ENCODE measurements at places on chromosomes 1 and 21.

- no peak for DNase-seq
- peaks cover 9% of the 10 kb centered on the region for H3K4me1 ChIP-seq
- no peaks in the 10 kb centered on the region for H3K36me3 ChIP-seq
- no peak overlapping the region for H3K4me3 ChIP-seq
These were observed 470 bp upstream of the MTMR11 start for GRCh38 chr1:149936992-149937705.

DNA sequence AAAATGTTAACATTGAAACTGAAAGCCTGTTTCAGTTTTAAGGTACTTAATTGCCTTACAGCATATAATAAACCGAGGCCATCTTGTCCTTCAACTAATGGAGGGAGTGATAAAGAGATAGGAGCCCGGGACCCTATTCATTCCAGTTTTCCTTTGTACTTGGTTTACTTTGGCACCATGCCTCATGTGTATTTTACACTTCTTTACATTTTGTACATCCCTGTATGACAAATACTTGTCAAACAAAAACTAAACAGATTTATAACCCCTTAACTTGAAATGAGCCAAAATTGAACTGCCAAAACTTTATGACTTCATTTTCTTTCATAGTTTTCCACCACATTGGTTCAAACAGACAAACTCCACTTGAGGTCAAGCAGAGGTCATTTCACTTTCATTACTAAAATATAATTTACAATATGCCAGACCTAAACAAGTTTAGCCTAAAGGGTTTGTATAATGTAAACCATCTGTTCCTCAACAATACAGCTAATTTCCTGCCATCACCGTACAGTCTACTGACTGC is 30.9 kb upstream of the UBE2U start:
- no peak overlapping the region for H3K27ac ChIP-seq
- no peak for DNase-seq
- no peak overlapping the region for H3K4me3 ChIP-seq

- H3K27ac ChIP-seq, result no peak overlapping the region
- H3K4me3 ChIP-seq, result no peak overlapping the region
- H3K36me3 ChIP-seq, result peaks cover 39% of the 10 kb centered on the region
- DNase-seq, result no peak
- H3K27me3 ChIP-seq, result no peaks in the 10 kb centered on the region
These were observed 33.1 kb downstream of the NDC1 start for GRCh38 chr1:53804791-53805505.

DNA sequence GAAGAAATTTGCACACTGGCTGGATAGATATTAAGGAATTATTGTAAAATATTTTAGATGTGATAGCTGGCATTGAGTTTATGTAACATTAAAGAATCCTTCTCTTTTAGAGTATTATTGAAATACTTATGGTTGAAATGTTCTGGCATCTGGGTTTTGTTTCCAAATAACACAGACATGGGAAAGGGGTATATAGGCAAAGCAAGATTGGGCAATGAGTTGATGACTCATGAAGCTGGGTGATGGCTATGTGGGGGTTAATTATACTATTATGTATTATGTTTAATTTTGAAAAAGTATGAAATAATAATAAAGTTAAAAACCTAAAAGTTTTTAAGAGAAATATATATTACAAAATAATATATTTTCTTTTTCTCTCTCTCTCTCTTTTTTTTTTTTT is 12.5 kb upstream of the PTPN14 start:
- H3K36me3 ChIP-seq, result no peaks in the 10 kb centered on the region
- no peak for DNase-seq
- no peak overlapping the region for H3K27ac ChIP-seq
- no peak overlapping the region for H3K4me3 ChIP-seq

DNA sequence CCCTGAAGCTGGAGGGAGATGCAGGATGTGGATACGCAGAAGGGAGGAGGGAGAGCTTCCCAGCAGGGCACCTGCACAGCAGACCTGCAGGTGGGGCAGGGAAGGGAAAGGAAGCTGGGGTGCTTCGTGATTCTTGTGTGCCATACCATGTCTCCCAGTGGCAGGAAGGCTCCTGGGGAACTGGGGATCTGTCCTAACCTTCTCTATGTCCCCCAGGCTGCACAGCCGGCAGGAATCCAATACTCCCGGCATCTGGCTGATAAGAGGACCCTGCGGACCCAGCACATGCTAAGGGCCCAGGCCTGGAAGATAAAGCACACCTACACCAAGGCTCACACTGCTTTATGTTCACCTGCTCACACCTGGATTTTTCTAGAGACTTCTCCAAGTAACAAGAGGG is 79.4 kb downstream of the ITPKB start:
- H3K4me1 ChIP-seq, result peaks cover 75% of the 10 kb centered on the region
- no peak overlapping the region for H3K4me3 ChIP-seq
- no peak overlapping the region for H3K27ac ChIP-seq
- DNase-seq, result no peak

GRCh38 chr21:34810786-34811185 is 142.0 kb downstream of the CLIC6 start:
- no peak overlapping the region for H3K4me3 ChIP-seq
- no peaks in the 10 kb centered on the region for H3K27me3 ChIP-seq

DNA sequence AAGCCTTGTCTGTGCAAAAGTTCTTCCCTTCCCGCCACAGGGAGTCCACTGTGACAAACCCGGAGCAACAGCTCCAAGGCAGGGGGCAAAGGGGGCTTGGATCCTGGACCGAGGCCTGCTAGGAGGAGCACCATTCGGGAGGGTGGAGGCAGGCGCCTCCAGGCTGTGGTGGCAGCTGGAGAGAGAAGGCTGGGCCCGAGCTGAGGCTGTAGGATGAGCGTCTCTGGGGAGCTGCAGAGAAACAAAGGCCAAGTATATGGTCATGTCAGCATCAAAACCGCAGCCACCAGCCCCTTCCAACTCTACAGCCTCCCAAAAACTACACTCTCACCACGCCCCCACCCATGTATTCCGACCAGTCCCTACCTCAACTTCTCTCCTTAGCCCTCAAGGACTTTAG is 579 bp downstream of the SH3BP5L start:
- H3K36me3 ChIP-seq, result peaks cover 46% of the 10 kb centered on the region
- H3K4me1 ChIP-seq, result peaks cover 47% of the 10 kb centered on the region
- peak overlapping the region; percentile 96 for H3K4me3 ChIP-seq
- H3K27ac ChIP-seq, result peak overlapping the region; percentile 99

- peak overlapping the region; percentile 87 for H3K27ac ChIP-seq
- no peak for DNase-seq
- H3K4me1 ChIP-seq, result peaks cover 56% of the 10 kb centered on the region
- H3K27me3 ChIP-seq, result no peaks in the 10 kb centered on the region
These were observed 27.8 kb downstream of the ECE1 start for GRCh38 chr1:21262293-21263051.

DNA sequence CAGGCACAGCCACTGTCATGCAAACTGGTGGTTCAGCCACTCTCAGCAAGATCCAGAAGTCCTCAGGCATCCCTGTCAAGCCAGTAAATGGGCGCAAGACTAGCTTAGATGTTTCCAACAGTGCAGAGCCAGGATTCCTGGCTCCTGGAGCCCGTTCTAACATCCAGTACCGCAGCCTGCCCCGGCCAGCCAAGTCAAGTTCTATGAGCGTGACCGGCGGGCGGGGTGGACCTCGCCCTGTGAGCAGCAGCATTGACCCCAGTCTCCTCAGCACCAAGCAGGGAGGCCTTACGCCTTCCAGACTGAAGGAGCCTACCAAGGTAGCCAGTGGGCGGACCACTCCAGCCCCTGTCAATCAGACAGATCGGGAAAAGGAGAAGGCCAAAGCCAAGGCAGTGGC is 46.6 kb upstream of the IPO9 start:
- no peak overlapping the region for H3K4me3 ChIP-seq
- H3K27me3 ChIP-seq, result no peaks in the 10 kb centered on the region
- H3K27ac ChIP-seq, result no peak overlapping the region
- peaks cover 3% of the 10 kb centered on the region for H3K36me3 ChIP-seq
- no peaks in the 10 kb centered on the region for H3K4me1 ChIP-seq

DNA sequence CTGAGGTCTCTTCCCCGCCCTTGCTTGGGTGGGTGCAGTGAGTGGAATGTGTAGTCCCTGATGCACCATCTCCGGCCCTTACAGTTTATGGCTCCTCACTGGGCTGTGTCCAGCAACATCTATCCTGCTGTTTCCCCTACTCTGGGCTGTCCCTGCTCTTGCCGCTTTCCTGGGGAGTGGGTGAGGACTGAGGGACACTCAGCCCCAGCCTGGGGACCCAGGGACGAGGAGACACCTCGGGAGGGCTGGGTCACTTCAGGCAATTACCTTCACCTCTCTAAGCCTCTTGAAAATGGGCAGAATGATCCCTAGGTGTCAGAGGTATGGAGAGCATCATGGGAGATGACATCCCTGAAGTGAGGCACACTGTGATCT is 13.6 kb upstream of the LRP8 start:
- no peaks in the 10 kb centered on the region for H3K27me3 ChIP-seq
- no peak overlapping the region for H3K4me3 ChIP-seq
- peaks cover 5% of the 10 kb centered on the region for H3K4me1 ChIP-seq
- H3K36me3 ChIP-seq, result peaks cover 14% of the 10 kb centered on the region
- H3K27ac ChIP-seq, result no peak overlapping the region

DNA sequence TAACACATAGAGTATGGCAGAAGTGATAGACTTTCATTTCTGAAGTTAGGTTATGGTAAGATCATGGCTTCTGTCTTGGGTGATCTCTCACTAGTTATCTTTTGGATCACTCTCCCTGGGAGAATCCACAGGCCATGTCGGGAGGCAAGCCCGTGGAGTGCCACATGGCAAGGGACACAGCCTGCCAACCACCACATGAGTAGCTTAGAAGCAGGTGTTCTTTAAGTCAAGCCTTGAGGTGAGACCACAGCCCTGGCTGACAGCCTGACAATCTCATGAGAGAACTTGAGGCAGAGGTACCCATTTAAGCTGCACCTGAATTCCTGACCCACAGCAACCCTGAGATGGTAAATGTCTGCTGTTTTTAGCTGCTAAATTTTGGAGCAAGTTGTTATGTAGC is 130.4 kb downstream of the KCNN3 start:
- no peak overlapping the region for H3K4me3 ChIP-seq
- H3K27ac ChIP-seq, result no peak overlapping the region
- no peak for DNase-seq
- H3K36me3 ChIP-seq, result no peaks in the 10 kb centered on the region
- H3K4me1 ChIP-seq, result peaks cover 4% of the 10 kb centered on the region
- H3K27me3 ChIP-seq, result peaks cover 45% of the 10 kb centered on the region

GRCh38 chr1:27365372-27366112 is 1.2 kb downstream of the MAP3K6 start:
- H3K4me1 ChIP-seq, result peaks cover 47% of the 10 kb centered on the region
- H3K4me3 ChIP-seq, result peak overlapping the region; percentile 84
- DNase-seq, result peak; percentile 63
- peak overlapping the region; percentile 53 for H3K27ac ChIP-seq
- no peaks in the 10 kb centered on the region for H3K27me3 ChIP-seq

DNA sequence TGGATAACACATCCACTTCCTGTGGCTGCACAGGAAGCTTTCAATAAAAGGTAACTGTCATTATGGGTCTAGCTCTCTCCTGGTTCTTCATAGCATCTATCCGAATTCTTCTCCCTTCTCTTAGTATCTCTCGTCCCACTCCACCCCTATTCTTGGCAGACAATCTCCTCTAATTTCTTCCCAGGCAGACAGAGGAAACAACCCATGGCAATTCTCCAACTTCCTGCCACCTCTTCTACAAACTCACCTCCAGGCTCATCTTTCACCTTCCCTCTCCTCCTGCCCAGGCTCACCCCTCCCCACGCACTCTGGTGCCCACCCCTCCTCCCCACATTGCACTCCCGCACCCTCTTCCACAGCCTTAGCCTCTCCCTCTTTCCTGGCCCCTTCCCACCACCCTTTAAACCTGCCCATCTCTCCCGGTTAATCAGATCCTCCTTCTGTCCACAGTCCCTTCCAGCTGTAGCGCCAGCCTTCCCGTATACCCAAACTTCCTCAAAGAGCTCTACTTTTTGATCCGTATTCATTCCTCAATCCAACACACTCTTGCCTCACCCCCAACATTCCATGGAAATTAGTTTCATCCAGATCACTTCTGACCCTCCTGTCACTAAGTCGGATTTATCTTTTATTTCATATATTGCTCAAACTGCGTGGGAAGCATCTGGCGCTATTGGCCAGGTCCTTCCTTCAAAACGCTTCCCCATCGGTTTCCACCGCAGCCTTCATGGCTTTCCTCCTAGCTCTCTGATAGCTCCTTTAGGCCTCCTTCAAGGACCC is 25.9 kb downstream of the SHISA4 start:
- H3K36me3 ChIP-seq, result no peaks in the 10 kb centered on the region
- H3K27me3 ChIP-seq, result peaks cover 31% of the 10 kb centered on the region
- no peak overlapping the region for H3K4me3 ChIP-seq
- H3K4me1 ChIP-seq, result no peaks in the 10 kb centered on the region
- no peak overlapping the region for H3K27ac ChIP-seq
- no peak for DNase-seq

- H3K27ac ChIP-seq, result no peak overlapping the region
- no peak for DNase-seq
- H3K36me3 ChIP-seq, result no peaks in the 10 kb centered on the region
- no peaks in the 10 kb centered on the region for H3K27me3 ChIP-seq
- H3K4me3 ChIP-seq, result no peak overlapping the region
These were observed 266.2 kb downstream of the LMO4 start for GRCh38 chr1:87594736-87595383.

GRCh38 chr1:41416552-41417334 is 55.5 kb downstream of the FOXO6 start:
- H3K27me3 ChIP-seq, result peaks cover 20% of the 10 kb centered on the region
- H3K36me3 ChIP-seq, result no peaks in the 10 kb centered on the region
- no peak overlapping the region for H3K4me3 ChIP-seq
- H3K27ac ChIP-seq, result no peak overlapping the region
- DNase-seq, result peak; percentile 37

DNA sequence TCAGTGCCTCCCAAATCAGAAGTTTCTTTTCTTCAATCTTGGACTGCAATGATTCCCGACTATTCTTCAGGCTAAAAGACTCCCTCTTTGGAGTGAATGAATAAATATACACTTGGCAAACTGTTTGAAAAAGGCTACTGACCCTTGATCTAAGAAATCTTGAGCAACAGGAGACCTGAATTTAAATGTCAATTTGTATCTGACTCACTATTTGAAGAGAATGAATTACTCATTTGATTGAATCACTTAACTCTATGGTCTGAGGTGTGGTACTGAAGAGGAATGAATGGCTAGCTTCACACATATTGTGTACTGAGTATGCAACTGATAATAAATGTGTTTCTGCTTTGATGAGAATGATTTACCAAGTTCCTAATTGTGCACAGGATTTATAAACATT is 4.6 kb upstream of the SMG7 start:
- H3K36me3 ChIP-seq, result no peaks in the 10 kb centered on the region
- no peak overlapping the region for H3K27ac ChIP-seq
- no peak overlapping the region for H3K4me3 ChIP-seq
- H3K27me3 ChIP-seq, result peaks cover 15% of the 10 kb centered on the region
- DNase-seq, result no peak
- H3K4me1 ChIP-seq, result peaks cover 7% of the 10 kb centered on the region

DNA sequence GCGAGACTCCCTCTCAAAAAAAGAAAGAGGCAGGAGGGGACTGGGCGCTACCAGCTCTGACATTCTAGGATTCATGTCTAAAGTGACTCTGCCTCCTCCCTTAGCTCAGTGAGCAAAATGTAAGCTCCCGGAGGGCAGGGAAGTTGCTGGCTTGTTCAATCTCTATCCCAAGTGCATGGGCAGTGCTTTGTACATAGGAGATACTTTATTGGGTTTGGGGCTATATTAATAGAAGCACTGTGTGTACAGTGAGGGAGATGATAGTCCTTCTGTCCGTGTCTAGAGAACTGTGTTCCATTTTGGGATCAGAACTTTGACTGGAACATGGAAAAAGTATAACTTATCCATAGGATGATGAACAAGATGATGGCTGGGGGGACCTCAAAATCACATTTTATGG is 16.7 kb upstream of the LUZP1 start:
- no peak overlapping the region for H3K27ac ChIP-seq
- no peak for DNase-seq
- peaks cover 3% of the 10 kb centered on the region for H3K4me1 ChIP-seq
- H3K4me3 ChIP-seq, result no peak overlapping the region
- H3K36me3 ChIP-seq, result no peaks in the 10 kb centered on the region

Measured in stimulated activated naive B cell treated with anti-CD40 and anti-IgM and Interleukin-4, amounts not matched to agents 10 μg/mL and 1 μg/mL and 100 μg/mL, for 72 hours (primary cell).